Stimulated activated CD8-positive, alpha-beta memory T cell treated with anti-CD3 and anti-CD28 coated beads, Interleukin-4, amount 100 ng/mL, for 1 hour (primary cell): ENCODE measurements at places on chromosomes 2 and 18.

DNA sequence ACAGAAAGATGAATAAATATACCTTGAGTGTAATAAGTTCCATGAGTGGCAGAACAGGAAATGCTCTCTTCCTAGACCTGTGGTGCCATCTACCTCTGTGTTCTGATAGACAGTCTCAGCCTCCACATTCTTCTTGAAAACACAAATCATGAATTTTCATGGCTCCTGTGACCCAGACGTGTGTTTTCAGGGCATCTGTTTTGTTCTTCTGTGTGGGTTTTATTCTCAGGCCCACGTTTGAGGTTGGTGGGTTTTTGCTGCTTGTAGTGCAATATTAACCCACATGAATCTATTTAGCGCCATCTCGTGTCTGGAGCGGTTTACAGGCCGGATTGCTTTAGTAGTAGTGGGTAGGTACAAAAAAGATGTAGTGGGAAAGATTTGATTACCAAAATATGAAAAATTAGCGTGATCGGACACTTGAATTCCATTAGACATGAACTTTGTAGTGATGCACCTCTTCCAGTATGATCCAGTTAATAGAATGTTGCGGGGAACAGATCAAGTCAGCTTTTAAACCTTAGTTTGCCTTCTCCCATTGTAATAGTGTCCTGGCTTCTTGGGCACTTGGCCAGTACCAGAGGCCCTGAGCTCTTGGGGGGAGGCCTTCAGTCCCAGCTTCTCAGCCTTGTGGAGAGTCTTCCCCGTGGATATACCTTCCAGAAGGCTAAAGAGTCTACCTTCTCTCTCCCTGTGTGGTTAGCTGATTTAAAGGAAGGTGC is 256.5 kb downstream of the TPGS2 start:
- no peak for DNase-seq

GRCh38 chr2:79770926-79771325 is 258.1 kb downstream of the CTNNA2 start:
- DNase-seq, result no peak

- no peak for DNase-seq
These were observed 49.3 kb downstream of the LAMA3 start for GRCh38 chr18:23738575-23738974.

GRCh38 chr2:107374249-107374648 is 452.4 kb upstream of the RGPD4 start:
- DNase-seq, result no peak

GRCh38 chr2:37604716-37605115 is 66.7 kb downstream of the CDC42EP3 start:
- no peak for DNase-seq

DNA sequence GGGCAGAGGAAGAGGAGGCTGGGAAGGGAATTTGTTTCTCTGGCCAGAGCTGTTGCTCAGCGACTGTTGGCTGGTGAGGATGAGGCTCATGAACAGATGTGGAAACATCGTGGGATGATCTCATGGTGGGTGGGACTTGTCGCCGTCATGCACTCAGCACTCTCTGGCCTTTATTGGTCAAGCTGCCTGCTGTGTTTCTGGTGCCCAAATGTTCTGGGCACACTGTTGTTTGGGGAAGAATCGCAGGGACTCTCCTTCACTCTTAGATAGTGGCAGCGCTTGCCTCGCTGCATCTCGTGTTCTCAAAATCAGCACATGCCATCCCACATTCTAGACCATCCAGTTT is 145.6 kb downstream of the AGAP1 start:
- no peak for DNase-seq

GRCh38 chr2:140604096-140604495 is 1526.7 kb downstream of the LRP1B start:
- no peak for DNase-seq

GRCh38 chr2:85511008-85511811 is 27.8 kb upstream of the MAT2A start:
- DNase-seq, result no peak

DNA sequence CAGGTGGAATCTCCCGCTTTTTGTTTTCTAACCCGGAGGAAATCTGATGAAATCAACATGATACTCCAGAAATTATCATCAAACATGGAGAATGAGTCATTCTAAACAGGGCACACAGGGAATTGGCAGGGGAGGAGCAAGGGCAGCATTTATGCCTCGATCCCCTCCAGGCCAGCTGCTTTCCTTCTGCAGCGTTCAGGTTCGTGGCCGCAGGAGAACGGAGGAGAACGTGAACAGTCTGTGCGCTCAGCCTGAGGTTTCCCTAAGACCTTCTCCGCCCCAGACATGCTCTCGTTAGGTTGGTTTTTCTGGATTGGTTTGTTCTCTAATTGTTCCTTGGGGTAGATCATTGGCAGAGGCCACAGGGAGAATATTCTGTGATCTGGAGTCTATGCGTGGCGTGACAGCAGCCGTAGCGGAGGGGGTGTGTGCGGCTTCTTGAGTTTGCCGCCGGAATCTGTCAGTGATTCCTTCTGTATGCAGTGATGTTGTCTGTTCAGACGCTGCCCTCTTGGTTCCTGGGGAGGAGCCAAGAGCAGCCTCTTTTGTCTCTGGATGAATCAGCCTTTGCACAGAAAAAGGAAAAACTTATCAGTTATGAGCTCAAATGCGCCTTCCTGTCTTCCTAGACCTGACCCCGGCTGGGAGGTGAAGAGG is 75.9 kb downstream of the SH3BP4 start:
- no peak for DNase-seq

DNA sequence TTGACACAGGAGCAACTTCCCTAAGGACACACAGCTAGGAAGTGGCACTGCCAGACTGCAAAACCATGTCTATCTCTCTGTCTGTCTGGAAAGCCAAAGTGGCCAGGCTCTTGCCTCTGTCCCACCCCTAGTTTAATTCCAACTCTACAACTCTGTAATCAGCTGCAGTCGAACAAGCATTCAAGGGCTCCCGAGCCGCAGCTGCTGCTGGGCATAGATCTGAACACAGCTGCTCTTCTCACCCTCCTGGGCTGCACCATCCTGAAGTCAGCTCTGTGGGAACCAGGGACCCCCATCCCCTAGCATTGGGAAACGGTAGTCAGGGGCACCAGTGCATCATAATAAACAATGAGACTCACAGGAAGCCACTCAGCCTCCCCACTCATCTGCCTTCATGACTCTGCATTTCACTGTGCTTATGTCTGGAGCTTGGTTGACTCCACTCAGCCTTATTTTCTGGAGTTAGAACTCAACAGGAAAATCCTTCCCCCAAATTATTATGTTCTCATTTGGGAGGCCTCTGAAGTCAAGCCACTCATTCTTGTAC is 44.4 kb upstream of the TMEM163 start:
- no peak for DNase-seq

DNA sequence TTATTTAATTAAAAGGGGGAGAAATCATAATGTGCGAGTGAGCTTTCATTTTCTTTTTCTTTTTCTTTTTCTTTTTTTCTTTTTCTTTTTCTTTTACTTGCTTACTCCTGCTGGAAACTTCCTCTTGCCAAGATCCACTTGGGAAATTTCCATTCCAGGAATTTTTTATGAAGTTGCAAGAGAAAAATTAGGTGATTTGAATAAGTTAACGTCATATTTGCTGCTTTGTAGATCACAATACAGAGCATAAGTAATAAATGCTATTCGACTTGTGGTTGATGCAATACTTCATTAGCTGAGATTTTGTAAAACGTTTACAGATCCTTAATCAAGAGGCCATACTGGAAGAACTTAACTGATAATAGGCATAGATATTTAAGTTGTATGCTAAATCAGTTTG is 354.7 kb upstream of the SMIM21 start:
- no peak for DNase-seq

GRCh38 chr2:9140645-9141044 is 66.0 kb upstream of the ASAP2 start:
- DNase-seq, result no peak

DNA sequence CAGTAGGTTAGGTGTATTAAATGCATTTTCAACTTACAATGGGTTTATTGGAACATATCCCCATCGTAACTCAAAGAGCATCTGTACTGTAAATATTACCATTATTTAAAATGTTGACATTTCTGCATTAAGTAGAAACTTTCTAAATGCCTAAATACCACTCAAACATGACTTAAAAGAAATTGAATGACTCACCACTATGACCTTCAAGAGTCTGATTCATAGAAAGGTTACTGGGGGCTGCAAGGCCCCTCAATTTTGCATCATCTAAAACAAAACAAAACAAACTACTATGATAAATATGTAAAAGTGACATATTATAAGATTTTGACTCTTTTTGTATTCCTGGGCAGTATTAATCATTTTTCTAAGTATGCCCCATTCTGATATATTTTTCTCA is 7.6 kb downstream of the WDR35 start:
- no peak for DNase-seq

DNA sequence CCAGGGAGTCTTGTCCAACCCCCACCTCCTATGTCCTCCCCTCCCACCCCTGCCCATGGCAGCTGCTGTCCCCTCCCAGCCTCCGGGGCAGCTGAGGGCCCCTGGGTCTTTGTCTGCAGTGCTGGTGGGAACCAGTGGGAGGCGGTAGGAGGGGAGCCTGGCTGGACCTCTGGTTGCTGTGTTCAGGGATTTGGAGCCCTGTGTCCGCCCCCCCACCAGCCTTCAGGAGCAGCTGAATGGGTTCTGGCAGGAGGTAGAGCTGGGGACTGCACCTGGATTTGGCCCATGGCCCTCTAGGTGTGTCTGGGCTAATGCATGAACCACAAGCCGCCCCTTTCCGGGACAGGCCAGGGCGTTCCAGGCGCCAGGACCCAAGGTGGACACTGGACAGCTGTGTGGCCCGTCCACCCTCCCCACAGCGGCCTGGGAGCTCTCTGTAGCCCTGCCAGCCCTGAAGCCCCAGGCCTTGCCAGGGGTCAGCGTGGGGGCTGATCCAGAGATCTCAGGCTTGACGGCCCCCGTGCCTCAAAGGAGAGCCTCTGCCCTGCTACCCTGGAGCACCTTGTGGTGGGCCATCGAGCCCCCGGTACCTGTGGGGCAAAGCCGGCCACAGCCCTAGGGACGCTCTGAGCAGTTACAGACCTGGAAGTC is 25.4 kb downstream of the GPC1 start:
- DNase-seq, result no peak

GRCh38 chr2:216320852-216321251 is 51.4 kb downstream of the MARCHF4 start:
- DNase-seq, result no peak

GRCh38 chr2:42768706-42769256 is 4.8 kb upstream of the OXER1 start:
- DNase-seq, result no peak

- DNase-seq, result no peak
These were observed 85.6 kb downstream of the DOCK10 start for GRCh38 chr2:224956706-224957105.

GRCh38 chr2:157901325-157901724 is 25.2 kb upstream of the ACVR1 start:
- DNase-seq, result no peak

DNA sequence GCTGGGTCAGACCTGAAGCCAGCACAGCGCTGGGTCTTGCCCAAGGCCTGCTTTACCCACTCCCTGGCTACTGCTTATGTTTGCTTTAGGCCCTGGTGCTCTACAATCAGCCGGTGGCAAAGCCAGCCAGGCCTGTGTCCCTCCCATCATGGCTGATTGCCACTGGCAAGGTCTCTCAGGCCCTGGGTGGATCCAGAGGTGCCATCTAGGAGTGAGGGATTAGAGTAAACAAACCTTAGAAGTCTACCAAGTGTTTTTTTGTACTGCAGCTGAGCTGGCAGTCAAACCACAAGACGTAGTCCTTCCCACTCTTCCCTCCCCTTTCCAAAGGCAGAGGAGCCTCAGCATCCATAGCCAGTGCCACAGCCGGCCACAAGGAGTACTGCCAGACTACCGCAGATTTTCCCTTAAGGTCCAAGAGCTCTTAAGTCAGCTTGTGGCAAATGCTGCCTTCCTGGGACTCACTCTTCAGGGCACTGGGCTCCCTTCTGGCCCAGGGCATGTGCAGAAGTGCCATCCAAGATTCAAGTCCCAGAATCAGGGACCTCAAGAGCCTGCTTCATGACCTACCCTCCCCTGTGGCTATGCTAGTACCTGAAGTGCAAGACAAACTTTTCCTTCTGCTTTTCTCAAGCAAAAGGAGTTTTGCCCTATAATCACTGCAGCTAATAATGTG is 20.0 kb downstream of the IL1RL2 start:
- DNase-seq, result no peak

DNA sequence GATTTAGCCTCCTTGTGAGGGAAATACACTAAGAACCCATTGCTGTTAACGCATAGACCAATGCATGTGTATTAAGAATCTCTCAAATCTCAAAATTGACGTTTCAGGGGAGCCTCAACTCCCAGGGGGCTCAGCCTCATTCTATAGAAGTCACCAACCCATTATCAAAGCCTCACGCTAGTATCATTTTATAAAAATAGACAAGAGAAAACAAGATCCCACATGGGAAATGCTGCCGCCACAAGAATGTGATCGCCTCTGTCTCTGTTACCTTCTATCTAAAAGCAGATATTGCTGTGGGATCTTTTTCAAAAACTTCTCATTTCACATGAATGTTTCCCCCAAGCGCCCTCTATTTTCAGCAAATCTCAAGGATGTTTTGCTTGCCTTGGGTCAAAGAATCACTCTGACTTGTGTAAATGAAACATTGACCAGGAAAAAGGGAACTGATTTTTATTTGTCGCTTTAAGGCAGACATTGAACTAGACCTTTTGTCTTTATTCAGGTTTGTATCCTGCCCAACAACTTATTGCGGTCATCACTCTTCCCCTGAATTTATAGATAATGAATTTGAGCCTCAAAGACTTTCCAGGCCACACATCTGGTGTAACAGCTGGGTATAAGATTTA is 679.0 kb upstream of the ID2 start:
- no peak for DNase-seq

DNA sequence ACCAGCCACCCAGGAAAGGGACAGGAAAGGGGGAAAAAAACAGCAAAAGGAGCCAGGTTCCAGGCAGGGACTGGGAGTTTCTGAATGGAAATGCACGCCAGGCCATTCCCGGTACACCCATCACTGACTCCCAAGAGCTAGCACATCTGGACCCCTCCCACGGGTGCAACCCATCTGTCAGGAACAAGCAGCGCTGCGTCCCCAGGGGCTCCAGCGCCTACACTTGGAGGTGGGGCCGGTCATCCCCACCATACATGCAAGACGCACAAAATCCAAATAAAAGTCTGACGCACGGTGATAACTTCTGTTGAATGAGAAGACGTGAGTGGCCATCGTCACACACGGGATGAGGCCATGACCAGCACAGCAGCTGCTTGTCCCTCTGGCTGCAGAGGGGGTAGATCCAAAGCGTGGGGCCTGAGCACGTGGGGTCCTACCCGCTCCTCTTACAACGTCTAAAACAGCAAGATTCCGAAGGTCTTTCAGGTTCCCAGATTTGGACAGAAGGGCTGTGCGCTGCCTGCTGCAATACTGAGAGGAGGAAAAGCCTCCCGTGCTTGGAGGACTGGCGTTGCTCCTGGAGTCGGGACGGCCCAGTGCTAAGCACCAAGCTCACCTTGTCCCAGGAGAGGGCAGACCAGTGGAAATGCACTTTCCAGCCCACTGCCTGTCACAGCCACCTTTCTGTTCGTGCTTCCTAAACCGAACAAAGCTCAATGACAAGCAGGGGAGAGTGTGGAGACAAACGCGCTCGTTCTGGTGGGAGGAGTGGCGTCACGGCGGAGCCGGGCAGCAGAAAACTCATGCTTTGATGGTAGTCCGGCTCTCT is 68.9 kb downstream of the NDUFA10 start:
- no peak for DNase-seq
